ENCODE measurements at places on chromosomes 2 and 18.

DNA sequence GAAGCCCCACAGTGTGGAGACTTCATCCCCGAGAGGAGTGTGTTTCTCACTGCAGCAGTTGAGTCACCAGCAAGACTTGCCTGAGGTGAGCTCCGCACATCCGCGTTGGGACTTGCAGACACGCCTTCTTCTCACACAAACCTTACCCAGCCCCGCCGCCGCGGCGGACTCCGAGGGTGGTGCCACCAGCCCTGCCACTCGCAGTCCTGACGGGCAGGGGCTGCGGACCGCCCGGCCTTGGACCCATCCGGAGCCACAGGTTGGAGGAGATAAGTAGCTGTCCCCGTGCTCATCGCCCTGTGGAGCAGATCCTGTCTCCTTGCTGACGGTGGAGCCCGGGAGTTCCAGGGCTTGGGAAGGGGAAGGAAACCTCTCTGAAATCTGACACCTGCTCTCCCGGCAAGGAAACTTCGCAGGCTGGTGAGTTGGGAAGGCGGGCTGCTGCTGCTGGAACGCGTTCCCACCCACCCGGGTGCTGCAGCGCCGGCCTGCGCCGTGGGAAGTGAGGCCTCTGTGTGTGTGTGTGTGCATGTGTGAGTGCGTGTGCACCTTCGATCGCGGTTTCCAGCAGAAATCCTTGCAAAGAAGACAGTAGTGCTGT is at the start of gene RAB27B:
Gene RAB27B (plus strand): TSS at position 197 of the 601 bp plus-strand sequence. CDS start 49,109 bp downstream, outside the sequence.
- H3K36me3 ChIP-seq = peaks cover 6% of the 10 kb centered on the region
- peaks cover 19% of the 10 kb centered on the region for H3K4me1 ChIP-seq
- H3K27me3 ChIP-seq = peaks cover 10% of the 10 kb centered on the region

- H3K27ac ChIP-seq = no peak overlapping the region
- H3K4me3 ChIP-seq = no peak overlapping the region
- no peaks in the 10 kb centered on the region for H3K36me3 ChIP-seq
- no peaks in the 10 kb centered on the region for H3K27me3 ChIP-seq
These were observed 453.8 kb downstream of the CDH2 start for GRCh38 chr18:27723168-27723567.

DNA sequence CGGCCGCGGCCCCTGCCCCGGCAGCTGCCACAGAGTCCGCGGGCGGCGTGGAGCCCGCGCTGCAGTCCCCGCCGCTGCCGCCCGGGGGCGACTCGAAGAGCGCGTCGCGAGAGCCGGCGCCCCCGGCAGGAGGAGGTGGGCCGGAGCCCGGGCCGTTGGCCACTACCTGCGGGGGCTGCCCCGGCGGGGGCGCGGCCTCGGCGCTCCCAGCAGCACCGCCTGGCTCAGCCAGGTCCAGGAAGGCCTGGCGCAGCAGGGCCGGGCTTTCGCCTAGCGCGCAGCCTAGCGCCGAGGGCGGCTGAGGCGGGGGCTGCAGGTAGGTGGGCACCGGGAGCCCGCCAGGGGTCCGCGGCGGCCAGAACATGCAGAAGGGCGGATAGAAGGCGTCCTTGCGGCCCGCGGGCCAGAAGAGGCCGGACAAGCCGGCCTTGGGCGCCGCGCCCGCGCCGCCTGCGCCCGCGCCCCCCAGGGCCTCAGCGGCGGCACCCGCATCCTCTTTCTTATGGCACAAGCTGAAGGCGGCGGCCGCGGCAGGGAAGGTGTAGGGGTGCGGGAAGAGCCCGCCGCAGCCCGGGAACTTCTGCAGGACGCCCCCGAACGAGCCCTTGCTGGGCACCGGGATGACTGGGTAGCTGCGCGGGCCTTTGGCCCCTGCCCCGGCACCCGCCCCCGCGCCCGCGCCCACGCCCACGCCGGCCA is 3.9 kb downstream of the SKOR2 start:
- H3K4me1 ChIP-seq = peaks cover 3% of the 10 kb centered on the region
- no peak for DNase-seq
- no peak overlapping the region for H3K27ac ChIP-seq
- no peak overlapping the region for H3K4me3 ChIP-seq
- peaks cover 77% of the 10 kb centered on the region for H3K27me3 ChIP-seq
- H3K36me3 ChIP-seq = peaks cover 9% of the 10 kb centered on the region

GRCh38 chr18:48563027-48563426 is 24.2 kb downstream of the CTIF start:
- peaks cover 3% of the 10 kb centered on the region for H3K27me3 ChIP-seq
- no peaks in the 10 kb centered on the region for H3K36me3 ChIP-seq
- DNase-seq = no peak
- no peak overlapping the region for H3K27ac ChIP-seq

Data from activated CD8-positive, alpha-beta memory T cell treated with anti-CD3 and anti-CD28 coated beads, Interleukin-2, amount 10 ng/mL, durations not matched to agents 7 days and 5 days (primary cell).